Left hindlimb (tissue), 1 donor: ENCODE measurements at places on chromosomes 4 and X.
A peak's percentile ranks its signal among the peaks of the same experiment; 100 is the strongest.

- no peak for DNase-seq
Observed at GRCh38 chr4:1010395-1011021, 918 bp upstream of the FGFRL1 start.

GRCh38 chr4:122758033-122758432 lies 25.5 kb downstream of the BBS12 start:
- no peak for DNase-seq

GRCh38 chrX:19017271-19017670 lies 33.4 kb upstream of the PHKA2 start:
- no peak for DNase-seq

GRCh38 chr4:152029631-152030030 lies 268.8 kb upstream of the GATB start:
- DNase-seq, result no peak

GRCh38 chr4:71608678-71609071 lies 175.2 kb downstream of the GC start:
- DNase-seq, result no peak

DNA sequence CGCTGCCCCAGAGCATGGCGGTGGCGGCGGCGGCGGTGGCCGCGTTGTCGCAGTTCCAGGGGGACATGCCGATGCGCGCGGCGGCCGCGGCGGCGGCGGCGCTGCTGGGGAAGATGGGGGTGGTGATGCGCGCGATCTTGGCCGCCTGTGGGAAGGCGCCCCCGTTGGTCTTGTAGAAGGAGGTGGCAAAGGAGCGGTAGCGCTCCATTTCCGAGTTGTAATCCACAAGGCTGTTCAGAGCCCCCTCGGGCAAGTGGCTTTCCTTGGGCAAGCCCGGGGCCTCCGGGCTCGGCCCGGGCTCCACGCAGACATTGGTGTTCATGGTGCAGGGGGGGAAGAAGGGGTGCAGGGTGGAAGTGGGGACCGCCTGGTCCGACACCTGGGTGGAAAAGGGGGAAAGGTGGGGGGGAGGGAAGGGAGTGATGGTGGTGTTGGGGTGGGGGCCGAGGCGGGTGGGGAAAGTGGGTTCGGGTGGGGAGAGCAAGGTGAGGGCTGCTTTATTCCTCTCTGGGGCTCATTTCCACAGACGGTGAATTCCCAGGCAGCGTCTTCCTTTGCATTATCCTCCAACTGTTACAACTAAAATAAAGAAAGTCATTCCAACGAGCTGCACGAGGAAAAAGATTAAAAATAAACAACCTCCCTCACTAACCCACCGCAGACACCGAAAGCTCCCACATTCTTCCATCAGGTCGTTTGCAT lies 3.1 kb downstream of the CXXC4 start:
- peak; percentile 64 for DNase-seq

DNA sequence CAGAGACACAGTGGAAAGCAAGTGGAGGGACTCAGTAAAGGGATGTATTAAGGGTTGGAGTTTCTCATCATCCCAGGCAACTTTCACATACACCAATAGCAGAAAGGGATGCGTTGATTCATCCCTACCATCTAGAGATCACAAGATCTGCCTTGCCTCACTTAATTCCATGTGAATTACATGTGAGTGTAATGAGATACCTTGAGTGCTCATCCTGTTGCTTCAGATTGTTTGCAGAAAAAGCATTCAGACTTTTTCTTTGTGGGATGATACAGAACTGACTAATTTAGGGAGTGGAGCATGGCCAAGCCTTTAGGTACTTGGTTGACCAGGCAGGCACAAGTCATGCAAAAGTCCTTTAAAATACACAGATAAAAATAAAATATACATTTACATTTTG lies 124.8 kb upstream of the SLIT2 start:
- DNase-seq, result no peak

DNA sequence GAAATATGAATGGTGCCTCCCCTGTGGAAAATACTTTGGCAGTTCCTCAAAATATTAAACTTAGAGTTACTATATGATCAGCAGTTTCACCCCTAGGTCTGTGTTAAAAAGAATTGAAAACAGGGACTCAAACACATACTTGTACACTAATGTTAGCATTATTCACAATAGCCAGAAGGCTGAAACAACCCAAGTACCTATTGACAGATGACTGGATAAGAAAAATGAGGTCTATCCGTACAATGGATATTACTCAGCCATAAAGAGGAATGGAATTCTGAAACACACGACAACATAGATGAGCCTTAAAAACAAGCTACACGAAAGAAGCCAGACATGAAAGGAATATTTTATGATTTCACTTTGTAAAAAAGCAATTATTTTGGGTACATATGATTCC lies 54.9 kb downstream of the PGRMC2 start:
- DNase-seq, result no peak

- DNase-seq, result no peak
Observed at GRCh38 chrX:107135049-107135964, 16.7 kb upstream of the RBM41 start.

GRCh38 chr4:4420421-4420820 lies 33.5 kb downstream of the NSG1 start:
- no peak for DNase-seq

GRCh38 chr4:167713756-167714155 lies 378.6 kb upstream of the ANXA10 start:
- DNase-seq, result no peak

- DNase-seq, result no peak
Observed at GRCh38 chrX:100975212-100975611, 5.7 kb downstream of the ARL13A start.

DNA sequence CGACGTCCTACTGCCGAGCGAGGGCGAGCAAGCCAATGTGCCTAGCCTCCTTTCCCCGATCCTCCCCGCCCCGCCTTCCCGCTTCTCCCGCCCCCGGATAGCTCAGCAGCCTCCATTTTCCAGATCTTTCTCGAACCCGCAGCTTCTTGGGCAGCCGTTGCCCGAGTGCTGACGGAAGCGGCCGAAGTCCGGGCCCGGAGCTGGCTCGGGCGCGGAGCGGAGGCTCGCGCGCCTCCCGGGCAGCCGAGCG lies 172 bp upstream of the HSPA4L start:
- peak; percentile 92 for DNase-seq

GRCh38 chrX:28124416-28124815 lies 143.2 kb upstream of the DCAF8L1 start:
- no peak for DNase-seq

- no peak for DNase-seq
Observed at GRCh38 chr4:184188443-184189400, 29.0 kb downstream of the ENPP6 start.

- no peak for DNase-seq
Observed at GRCh38 chrX:50188859-50189600, 11.8 kb downstream of the AKAP4 start.

DNA sequence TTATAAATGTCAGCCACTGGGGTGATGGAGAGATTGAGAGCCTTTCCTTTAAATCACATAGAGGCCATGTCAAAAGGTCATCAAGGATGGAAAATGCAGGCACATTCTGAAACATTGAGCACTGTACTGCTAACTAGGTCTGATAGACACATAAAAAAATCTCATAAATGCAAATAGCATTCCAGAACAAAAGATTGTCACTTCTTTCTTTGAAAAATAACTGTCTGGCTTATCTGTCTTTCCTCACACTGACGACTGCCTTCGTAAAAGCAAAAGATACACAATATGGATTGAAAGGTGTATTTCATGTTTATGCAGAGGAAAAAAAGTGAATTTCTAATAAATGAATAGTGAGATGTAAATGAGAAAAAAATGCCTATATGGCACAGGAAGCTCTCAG lies 59.9 kb downstream of the PABPC4L start:
- no peak for DNase-seq
